ENCODE measurements at places on chromosomes 6 and 20.

- no peak for DNase-seq
These were observed 223.2 kb upstream of the ECI2 start for GRCh38 chr6:4358414-4359107.

DNA sequence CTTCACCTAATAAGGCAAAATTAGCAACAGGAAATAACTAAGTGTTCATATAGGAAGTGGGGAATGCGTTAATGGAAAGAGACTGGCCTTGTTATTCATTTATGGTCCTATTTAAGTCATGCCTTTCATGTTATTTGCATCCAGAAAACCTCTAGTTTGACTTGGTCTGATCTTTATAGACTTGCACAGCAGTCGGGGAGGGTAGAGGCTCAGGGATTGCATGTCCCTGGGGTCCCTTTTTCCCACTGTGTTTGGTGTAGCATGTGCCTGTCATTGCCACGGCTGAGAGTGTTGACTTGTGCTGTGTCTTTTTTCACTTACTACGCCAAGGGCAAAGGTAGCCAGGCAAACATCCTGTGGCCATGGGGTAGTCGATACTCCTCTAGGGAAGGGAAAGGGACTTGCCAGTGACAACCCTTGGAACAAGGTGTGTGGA is 105.4 kb upstream of the RIN2 start:
- no peak for DNase-seq

DNA sequence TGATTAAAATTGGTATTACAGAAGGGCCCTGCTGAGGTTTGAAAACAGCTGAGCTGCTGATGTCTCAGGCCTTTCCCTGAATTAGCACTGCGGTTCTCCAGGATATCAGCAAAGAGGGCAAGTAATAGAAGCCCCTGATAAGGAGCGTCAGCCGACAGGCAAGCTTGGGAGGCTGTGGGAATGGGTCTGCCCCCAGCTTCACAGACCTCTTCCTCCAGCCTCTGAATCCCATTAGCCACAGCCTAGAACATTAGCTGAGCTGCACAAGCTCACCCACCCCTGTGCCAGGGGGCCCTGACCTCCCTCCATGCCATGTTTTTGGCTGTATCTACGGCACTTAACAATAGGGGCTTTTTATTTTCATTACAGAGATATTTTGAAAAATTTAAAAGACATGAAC is 59.9 kb downstream of the VAPB start:
- no peak for DNase-seq

- no peak for DNase-seq
These were observed 29.0 kb upstream of the VSTM2L start for GRCh38 chr20:37873884-37874283.

GRCh38 chr20:21622097-21622857 is 83.2 kb upstream of the PAX1 start:
- no peak for DNase-seq

DNA sequence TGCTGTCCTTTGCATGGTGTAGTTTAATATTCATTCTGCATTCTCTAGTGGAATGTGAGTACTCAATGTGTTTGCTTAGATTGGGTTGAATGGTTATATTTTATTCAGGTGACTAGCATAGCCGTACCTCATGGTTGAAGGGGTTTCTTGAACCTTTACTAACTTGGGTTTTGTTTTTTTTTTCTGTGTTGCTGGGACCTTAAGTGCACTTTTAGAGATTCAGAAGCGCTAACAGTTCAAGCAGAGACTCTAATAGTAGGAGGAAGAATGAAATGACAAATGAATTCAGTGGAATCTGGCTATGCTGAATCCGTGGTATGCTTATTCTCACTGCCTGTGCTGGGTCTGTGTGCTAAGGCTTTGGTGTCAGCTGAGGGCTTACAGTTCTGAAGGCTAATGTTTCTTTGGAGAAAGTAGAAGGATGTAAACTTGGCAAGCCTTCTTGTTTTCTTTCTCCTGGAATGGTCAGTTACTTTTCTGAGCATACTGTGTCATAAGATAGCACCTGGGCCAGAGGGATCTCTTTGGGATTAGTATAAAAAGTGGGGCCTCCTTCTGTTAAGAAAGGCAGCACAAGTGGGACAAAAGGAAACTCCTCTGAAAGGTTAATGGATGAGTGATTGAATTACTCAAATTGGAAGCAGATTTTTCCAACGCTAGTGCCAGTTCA is 28.7 kb downstream of the RNF144B start:
- DNase-seq, result no peak

DNA sequence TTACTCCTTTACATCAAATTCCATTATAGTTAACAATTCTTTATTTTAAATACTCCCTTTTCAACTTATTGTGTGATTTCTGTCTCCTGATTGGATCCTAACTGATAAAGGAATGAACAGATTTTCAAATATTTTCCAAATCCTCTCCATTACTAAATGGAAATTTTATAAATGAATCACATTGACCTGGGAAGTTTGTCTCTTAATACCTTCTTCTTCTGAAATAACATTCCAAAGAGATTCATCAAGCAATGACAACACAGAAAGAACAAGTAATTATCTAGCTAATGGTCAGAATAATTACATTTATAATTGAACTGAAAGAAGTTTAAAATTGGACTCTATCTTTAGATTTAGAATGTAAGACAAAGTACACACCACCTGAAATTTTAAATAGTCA is 515.4 kb upstream of the PTCHD4 start:
- no peak for DNase-seq

- DNase-seq, result no peak
These were observed 43.3 kb downstream of the SULF2 start for GRCh38 chr20:47741669-47742608.

DNA sequence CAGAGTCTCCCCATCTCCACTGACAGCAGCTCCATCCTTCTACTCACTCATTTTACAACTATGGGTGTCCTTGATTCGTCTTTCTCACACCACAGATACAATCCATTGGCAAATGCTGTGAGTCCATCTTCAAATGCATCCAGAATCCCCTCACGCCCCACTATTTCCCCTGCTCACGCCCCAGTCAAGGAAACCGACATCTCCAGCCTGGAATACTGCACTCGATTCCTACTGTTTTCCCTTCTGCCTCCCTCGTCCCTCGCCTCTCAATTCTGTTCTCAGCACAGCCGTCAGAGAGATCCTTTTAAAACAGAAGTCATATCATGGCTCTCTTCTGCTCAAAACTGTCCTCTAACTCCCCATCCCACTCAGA is 4.7 kb downstream of the HLA-B start:
- DNase-seq, result no peak

GRCh38 chr20:46251211-46251673 is 57.1 kb downstream of the CDH22 start:
- no peak for DNase-seq

DNA sequence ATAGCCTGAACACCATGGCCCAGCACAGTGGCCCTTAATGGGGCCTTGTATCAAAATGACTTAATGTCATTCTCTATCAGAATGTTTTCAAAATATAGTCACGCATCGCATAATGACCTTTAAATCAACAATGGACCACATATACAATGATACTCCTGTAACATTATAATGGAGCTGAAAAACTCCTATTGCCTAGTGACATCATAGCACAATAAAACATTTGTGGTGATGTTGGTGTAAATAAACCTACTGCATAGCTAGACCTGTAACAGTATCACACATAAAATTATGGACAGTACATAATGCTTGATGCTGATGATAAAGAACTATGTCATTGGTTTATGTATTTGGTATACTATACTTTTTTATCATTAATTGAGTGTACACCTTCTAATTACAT is 9.3 kb downstream of the ELOVL5 start:
- no peak for DNase-seq

- no peak for DNase-seq
These were observed 10.6 kb downstream of the NOL4L start for GRCh38 chr20:32574296-32575226.

- DNase-seq, result no peak
These were observed 552.3 kb downstream of the KIF16B start for GRCh38 chr20:16020971-16021370.

- DNase-seq, result no peak
These were observed 555.4 kb upstream of the AGPAT4 start for GRCh38 chr6:161829291-161829729.

DNA sequence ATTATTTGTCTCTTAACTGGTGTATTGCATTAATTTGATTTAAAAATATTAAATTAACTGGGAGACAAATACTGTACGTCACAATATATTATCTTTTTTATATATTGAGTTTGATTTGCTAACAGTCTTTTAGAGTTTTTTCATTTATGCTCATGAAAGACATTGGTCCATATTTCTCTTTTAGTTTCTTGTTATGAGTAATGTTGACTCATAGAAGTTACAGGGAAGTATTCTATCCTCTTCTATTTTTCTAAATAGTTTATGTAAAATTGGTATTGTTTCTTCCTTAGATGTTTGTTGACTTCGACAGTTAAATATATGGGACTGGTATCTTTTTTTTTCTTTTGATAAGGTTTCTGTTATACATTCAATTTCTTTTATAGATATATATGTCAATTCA is 1115.6 kb upstream of the CITED2 start:
- DNase-seq, result no peak

- no peak for DNase-seq
These were observed 44.6 kb downstream of the DPPA5 start for GRCh38 chr6:73309535-73309784.

DNA sequence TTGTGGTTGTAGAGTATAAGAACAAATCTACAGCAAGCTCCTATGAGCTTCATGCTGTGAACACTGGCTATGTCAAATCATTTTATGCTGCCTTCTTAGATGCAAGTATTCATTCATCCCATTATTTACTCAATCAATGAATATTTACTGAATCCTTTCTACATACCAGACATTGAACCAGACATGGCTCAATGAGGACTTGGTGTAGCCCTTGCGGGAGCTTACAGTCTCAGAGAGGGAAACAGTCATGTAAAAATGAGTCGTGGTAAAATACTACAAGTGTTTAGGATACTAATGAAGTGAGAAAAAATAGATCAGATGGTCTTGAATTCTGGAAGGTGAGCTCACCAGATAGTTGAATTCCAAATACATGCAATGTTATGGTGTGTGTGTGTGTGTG is 44.8 kb upstream of the ENPP1 start:
- DNase-seq, result no peak

- no peak for DNase-seq
These were observed 235.9 kb upstream of the SUPT3H start for GRCh38 chr6:45613656-45614055.

DNA sequence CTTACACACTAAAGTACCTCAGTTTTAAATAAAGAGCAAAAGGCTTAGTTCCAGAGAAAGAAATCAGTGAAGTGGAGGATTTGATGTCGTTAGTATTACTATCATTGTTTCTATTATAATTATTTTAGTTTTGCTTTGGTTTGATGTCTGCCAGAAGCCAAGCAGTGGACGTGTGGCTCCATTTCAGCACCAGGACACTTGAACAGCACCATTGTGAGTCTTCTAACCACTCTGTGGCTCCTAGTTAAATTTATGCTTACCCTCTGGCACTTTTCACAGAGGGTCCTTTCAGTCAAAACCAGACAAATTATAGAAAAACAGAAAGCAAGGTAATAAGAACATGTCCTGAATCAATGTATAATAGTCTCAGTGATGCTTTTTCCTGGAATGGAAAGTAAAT is 3.4 kb downstream of the COL9A1 start:
- DNase-seq, result no peak

GRCh38 chr20:59163631-59164530 is at the start of gene ZNF831:
TSS of gene ZNF831 (plus strand) at chr20:59163821. CDS start at chr20:59191020, 27,199 bp downstream.
- DNase-seq, result no peak

- no peak for DNase-seq
These were observed 24.5 kb downstream of the TSPYL4 start for GRCh38 chr6:116229287-116229913.

- DNase-seq, result no peak
These were observed 64.0 kb downstream of the MAP3K5 start for GRCh38 chr6:136728033-136728939.

DNA sequence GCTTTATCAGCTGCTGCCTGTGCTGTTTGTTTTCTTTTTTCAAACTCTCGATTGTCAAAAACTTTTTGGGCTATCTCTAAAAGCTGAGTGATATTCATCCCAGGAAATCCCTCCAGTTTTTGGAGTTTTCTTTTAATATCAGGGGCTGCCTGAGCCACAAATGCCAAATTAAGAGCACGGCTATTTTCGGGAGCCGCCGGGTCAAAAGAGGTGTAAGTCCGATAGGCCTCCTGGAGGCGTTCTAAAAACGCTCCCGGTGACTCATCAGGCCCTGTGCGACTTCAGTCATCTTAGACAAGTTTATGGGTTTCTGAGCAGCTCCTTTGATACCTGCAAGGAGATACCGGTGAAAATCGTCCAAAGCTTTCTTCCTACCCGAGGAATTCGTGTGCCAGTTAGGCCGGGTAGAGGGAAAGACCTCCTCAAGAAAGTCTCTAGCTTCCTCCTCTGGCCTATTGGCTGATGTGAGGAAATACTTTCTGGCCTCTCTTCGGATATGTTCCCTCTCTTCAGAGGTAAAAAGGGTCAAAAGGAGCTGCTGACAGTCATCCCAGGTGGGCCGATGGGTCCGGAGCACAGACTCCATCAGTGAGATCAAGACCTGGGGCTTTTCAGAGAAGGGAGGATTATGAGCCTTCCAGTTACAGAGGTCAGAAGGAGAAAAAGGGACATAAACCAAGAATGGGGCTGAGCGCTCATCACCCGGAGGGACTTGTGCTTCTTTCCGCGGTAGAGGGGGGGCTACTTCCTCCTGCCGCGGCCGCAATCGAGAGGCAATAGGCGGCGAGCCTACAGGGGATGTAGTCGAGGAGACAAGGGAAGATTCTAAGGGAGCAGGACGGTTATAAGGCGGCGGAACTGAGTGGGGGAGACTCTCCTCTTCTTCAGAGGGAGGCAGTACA is 151.1 kb downstream of the TRIM27 start:
- no peak for DNase-seq

GRCh38 chr6:15912505-15913400 is 216.1 kb upstream of the MYLIP start:
- DNase-seq, result no peak

- DNase-seq, result no peak
These were observed 269.3 kb downstream of the DLL1 start for GRCh38 chr6:170021579-170021978.

DNA sequence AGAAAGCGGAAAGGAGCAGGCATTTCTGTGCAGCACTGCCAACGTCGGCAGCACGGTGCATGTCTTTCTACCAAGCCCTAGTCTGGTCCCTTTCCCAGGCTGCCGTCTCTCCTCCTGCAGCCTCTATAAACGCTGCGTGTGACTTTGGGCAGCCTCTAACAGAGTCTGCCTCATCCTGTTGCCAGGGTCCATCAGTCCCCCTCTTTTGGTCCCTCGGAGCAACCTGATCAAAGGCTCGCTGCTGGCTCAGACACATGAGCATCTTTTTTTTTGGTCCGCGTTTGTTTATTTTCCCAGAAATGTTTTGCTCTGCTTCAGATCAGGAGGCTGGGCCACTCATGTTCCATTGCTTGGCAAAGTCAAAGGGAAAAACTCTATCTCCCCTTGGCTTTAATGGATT is 166.8 kb upstream of the CST7 start:
- no peak for DNase-seq

DNA sequence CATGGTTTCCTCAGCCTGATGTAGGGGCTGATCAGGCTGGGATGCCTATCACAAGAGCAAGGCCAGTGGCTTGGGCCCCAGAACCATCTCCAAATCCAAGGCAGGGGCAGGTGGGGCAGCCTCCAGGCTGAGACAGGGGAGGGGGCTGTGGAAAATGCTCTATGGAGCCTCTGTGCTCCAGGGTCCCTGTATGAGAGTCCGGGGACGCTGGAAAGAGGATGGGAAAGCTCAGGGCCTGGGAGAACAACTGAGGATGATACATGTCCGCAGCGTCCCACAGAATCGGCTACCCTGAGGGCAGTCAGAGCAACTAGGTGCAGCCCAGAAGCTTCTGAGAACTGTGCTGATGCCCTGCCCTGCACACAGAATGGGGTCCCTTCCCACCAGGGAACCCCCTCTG is 43.4 kb downstream of the CPXM1 start:
- no peak for DNase-seq

GRCh38 chr20:61056116-61056515 is 195.9 kb upstream of the CDH4 start:
- DNase-seq, result no peak
